ENCODE measurements at places on chromosomes 6 and 20. TPM values are rescaled to one million over a fixed set of nuclear protein-coding genes. Genes with fewer than 3 reads are reported as not detected.

Gene OR2H1
- not detected for total RNA-seq

GRCh38 chr20:58818586-58819285, 32.0 kb downstream of the GNAS-AS1 start:
- H3K27me3 ChIP-seq: peaks cover 7% of the 10 kb centered on the region
- H3K36me3 ChIP-seq: no peaks in the 10 kb centered on the region
- H3K4me3 ChIP-seq: no peak overlapping the region
- no peaks in the 10 kb centered on the region for H3K4me1 ChIP-seq
- no peak overlapping the region for H3K27ac ChIP-seq

GRCh38 chr6:7895125-7895423, 15.5 kb downstream of the TXNDC5 start:
- no peak for DNase-seq
- peaks cover 31% of the 10 kb centered on the region for H3K4me1 ChIP-seq
- peaks cover 91% of the 10 kb centered on the region for H3K36me3 ChIP-seq
- H3K27ac ChIP-seq: no peak overlapping the region

GRCh38 chr6:52106994-52107393, 19.6 kb upstream of the PKHD1 start:
- no peaks in the 10 kb centered on the region for H3K36me3 ChIP-seq
- no peak overlapping the region for H3K4me3 ChIP-seq
- H3K27me3 ChIP-seq: peaks cover 15% of the 10 kb centered on the region
- no peak for DNase-seq

GRCh38 chr20:9699181-9699580, 139.7 kb downstream of the PAK5 start:
- no peaks in the 10 kb centered on the region for H3K36me3 ChIP-seq
- no peak overlapping the region for H3K4me3 ChIP-seq
- H3K27me3 ChIP-seq: peaks cover 4% of the 10 kb centered on the region
- no peaks in the 10 kb centered on the region for H3K4me1 ChIP-seq
- DNase-seq: no peak

DNA sequence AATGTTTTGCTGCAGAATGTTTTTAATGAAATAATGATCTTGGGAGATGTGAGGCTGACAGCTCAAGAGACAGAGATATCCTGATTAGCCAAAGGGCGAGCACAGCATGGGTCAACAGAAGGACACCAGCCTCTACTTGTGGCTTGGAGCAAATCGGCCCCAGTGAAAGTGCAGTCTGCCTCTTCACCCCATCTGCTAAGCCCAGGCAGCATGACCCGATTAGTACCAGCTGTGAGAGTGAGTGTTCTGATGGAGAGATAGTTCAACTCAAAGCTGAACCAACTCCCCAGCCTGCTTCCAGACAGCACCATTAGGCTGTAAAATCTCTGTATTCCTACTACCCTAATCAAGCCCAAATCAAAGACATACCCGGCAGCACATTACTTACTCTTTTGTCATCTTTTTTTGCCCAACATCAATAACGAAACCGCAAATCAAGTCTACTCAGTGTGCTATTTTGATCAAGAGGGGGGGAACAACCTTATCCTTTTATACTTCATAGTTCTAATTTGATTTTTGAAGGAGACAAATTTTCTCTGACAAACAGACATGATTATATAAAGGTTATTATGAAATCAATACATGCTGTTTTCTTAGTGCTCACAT, 514.1 kb upstream of the NRSN1 start:
- H3K27ac ChIP-seq: no peak overlapping the region
- no peaks in the 10 kb centered on the region for H3K4me1 ChIP-seq
- no peak overlapping the region for H3K4me3 ChIP-seq

Gene AIF1
- 15.2 TPM for total RNA-seq

- no peaks in the 10 kb centered on the region for H3K27me3 ChIP-seq
- no peaks in the 10 kb centered on the region for H3K4me1 ChIP-seq
- DNase-seq: no peak
- no peak overlapping the region for H3K4me3 ChIP-seq
- no peaks in the 10 kb centered on the region for H3K36me3 ChIP-seq
These were observed 491.4 kb downstream of the CBLN4 start for GRCh38 chr20:55513954-55514353.

- no peak for DNase-seq
- no peaks in the 10 kb centered on the region for H3K36me3 ChIP-seq
- no peaks in the 10 kb centered on the region for H3K27me3 ChIP-seq
These were observed 152.3 kb upstream of the OLIG3 start for GRCh38 chr6:137646484-137646883.

- H3K27ac ChIP-seq: peak overlapping the region; percentile 99
- H3K27me3 ChIP-seq: no peaks in the 10 kb centered on the region
- H3K4me1 ChIP-seq: peaks cover 70% of the 10 kb centered on the region
- DNase-seq: no peak
- H3K4me3 ChIP-seq: peak overlapping the region; percentile 100
These were observed 1.6 kb downstream of the MYLIP start for GRCh38 chr6:16130437-16130891.

DNA sequence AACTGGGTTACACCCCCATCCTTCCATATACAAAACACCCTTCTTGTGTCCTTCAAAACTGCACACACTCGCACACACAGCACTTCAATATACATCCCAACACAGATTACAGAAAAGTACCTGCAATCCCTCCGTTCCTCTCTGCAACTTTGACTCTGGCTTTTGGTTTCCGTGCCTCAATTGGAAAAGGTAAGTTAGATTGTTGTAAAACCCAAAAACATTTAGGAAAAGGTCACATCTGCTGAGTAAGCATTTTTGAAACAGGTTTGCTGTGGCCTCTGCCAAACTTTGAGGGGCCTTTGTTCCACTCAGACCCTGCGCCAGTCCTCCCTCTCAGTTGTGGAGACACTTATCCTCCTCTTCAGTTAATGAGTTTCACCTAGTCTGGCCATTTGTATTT, 4.2 kb downstream of the NKX2-4 start:
- DNase-seq: no peak
- H3K27me3 ChIP-seq: peaks cover 79% of the 10 kb centered on the region

DNA sequence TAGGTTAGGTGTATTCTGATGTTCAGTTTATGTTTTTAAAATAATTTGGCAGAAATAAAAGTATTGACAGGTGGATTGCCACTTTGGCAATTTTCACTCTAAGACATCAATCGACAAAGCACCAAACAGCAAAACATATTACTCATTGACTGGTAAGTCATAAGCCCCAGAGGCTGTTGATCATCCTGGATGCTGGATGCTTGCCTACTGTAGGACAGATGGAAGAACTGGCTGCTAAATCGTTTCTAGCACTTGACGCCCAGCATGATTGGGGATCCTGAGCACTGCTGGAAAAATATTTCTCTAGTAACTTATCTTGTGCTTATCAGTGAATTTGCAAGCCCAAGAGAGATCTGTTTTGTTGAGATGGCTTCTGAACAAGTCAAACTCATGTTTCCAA, 1001.9 kb upstream of the FLRT3 start:
- no peak overlapping the region for H3K4me3 ChIP-seq
- no peaks in the 10 kb centered on the region for H3K4me1 ChIP-seq
- H3K36me3 ChIP-seq: no peaks in the 10 kb centered on the region
- no peak overlapping the region for H3K27ac ChIP-seq
- no peaks in the 10 kb centered on the region for H3K27me3 ChIP-seq

DNA sequence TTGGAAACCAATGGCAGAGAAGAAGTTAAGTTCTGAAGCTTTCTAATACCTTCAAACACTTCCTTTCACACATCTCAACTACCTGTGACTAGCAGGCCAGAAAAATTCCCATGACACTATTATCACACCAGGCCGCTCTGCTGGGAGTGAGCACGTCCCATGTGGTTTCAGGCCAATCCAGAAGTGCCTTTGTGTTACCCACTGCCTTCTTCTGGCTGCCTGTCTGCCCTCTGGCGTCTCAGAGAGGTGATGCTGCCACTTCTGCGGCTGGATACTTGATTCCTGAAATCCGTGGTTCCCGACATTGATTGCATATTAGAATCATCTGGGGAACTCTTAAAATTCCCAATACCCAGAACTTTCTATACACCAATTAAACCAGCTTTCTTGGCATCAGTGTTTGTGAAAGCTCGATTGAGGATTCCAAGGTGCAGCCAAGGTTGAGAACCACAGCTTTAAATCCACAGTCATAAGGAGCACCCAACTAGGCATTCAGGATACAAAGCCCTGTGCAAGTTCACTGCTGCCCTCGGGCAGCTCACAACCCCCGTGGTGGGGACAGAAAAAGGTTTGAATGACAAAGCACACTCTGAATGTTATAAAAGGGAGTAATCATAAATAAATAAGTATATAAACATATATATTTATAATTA, 65.6 kb downstream of the STMND1 start:
- no peaks in the 10 kb centered on the region for H3K36me3 ChIP-seq
- DNase-seq: peak; percentile 48
- H3K4me3 ChIP-seq: peak overlapping the region; percentile 32
- peak overlapping the region; percentile 46 for H3K27ac ChIP-seq
- no peaks in the 10 kb centered on the region for H3K27me3 ChIP-seq

- H3K4me1 ChIP-seq: no peaks in the 10 kb centered on the region
- no peak overlapping the region for H3K27ac ChIP-seq
- no peaks in the 10 kb centered on the region for H3K36me3 ChIP-seq
- H3K4me3 ChIP-seq: no peak overlapping the region
These were observed 172.3 kb downstream of the EPM2A start for GRCh38 chr6:145562771-145563615.

Gene WFDC10B
- not detected for total RNA-seq

DNA sequence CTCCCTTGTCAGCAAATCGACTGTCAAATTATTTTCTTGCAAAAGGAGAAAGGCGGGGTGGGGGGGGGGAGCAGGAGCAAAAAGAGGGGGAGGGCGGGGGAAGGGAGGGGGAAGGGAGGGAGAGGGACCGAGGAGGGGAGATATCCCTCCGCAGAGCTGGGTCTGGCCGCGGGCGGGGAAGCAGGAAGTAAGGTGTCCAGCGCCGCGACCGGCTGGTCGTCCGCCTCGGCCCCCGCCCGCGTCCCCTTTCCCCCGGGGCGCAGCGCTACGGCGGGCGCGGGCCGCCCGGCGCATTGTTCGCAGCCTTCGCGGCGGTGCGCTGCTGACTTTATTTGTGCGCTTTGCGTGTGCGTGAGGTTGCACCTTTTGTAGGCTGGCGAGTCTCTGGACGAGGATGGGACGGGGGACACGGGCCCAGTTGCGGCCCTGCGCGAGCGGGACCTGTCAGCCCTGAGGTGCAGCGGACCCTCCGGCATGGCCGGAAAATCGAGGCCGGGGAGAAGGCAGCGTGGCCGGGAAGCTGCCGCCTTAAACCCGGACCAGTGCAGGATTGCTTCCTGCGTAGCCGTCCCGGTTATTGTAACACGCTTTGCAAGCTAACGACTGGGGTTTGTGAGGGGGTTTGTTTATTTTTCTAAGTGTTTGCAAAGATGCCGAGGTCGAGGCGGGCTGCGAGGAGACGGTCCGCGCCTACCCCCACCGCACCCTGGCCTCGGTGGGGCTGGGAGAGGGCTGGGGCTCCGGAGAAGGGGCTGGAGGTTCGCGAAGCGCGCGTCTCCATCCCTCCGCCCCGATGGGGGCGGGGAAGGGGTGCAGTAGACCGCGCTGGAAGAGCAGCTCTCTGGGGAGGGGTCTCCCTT, 675 bp upstream of the TRERF1 start:
- peak; percentile 74 for DNase-seq
- no peaks in the 10 kb centered on the region for H3K36me3 ChIP-seq
- H3K27ac ChIP-seq: peak overlapping the region; percentile 92
- H3K4me1 ChIP-seq: peaks cover 59% of the 10 kb centered on the region
- no peaks in the 10 kb centered on the region for H3K27me3 ChIP-seq
- H3K4me3 ChIP-seq: peak overlapping the region; percentile 79

GRCh38 chr6:139376604-139377218, 2.3 kb upstream of the CITED2 start:
- DNase-seq: no peak
- peak overlapping the region; percentile 96 for H3K27ac ChIP-seq
- no peaks in the 10 kb centered on the region for H3K27me3 ChIP-seq

Gene SLC35B2
- 20.2 TPM for total RNA-seq

GRCh38 chr6:111997853-111998208, 56.1 kb upstream of the CCN6 start:
- DNase-seq: peak; percentile 50
- H3K36me3 ChIP-seq: no peaks in the 10 kb centered on the region
- H3K4me1 ChIP-seq: no peaks in the 10 kb centered on the region
- H3K27me3 ChIP-seq: no peaks in the 10 kb centered on the region

DNA sequence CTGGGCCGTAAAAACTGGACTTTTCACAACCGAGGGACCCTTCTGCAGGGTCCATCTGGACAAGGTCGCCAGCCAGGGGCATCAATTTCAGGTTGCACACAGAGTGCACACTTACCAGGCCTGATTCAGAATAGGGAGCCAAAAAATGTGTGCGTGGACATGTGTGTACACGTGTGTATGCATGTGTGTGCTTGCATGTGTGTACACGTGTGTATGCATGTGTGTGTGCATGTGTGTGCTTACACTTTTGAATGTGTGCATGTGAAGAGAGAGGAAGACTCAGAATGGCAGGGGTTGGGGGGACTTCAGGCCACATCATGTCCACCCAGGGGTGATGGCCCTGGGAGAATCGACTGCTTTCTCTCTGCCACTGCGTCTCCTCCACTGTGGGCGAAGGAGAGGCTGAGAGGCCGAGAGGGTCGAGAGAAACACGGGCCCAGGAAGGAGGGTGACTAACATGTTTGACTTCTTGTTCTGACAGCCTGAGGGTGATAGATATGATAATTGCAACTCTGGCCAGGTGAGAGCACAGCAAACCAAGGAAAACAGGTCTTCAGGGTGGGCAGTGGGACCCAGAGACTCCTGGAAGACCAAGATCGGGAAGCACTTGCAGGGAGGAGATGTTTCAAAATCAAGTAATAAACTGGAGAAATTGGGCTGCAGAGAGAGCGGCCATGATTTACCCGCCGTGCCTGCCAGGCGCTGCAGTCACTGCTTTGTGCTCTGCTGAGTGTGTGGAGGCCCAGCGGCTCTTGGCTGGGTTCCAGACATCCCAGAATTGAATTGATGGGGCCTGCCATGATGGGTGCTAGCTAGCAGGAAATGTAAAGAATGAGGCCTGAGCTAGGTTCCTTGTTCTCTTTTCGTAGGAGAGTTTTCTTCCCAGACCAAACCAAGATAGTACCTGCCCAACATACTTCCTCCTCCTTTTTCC, 310.8 kb downstream of the QKI start:
- H3K27ac ChIP-seq: no peak overlapping the region
- H3K4me3 ChIP-seq: no peak overlapping the region
- H3K36me3 ChIP-seq: no peaks in the 10 kb centered on the region
- no peak for DNase-seq
- H3K4me1 ChIP-seq: no peaks in the 10 kb centered on the region

- DNase-seq: peak; percentile 66
- no peaks in the 10 kb centered on the region for H3K36me3 ChIP-seq
- H3K27me3 ChIP-seq: peaks cover 74% of the 10 kb centered on the region
- no peak overlapping the region for H3K27ac ChIP-seq
These were observed 1.8 kb upstream of the SAMD5 start for GRCh38 chr6:147506704-147507114.
